Gastrocnemius medialis (tissue), 4 donors: ENCODE measurements at places on chromosomes 12 and 14. TPM values are rescaled to one million over a fixed set of nuclear protein-coding genes. Genes with fewer than 3 reads are reported as not detected.
A peak's percentile ranks its signal among the peaks of the same experiment; 100 is the strongest.

CD4 gene
- 2.2 TPM for total RNA-seq

DNA sequence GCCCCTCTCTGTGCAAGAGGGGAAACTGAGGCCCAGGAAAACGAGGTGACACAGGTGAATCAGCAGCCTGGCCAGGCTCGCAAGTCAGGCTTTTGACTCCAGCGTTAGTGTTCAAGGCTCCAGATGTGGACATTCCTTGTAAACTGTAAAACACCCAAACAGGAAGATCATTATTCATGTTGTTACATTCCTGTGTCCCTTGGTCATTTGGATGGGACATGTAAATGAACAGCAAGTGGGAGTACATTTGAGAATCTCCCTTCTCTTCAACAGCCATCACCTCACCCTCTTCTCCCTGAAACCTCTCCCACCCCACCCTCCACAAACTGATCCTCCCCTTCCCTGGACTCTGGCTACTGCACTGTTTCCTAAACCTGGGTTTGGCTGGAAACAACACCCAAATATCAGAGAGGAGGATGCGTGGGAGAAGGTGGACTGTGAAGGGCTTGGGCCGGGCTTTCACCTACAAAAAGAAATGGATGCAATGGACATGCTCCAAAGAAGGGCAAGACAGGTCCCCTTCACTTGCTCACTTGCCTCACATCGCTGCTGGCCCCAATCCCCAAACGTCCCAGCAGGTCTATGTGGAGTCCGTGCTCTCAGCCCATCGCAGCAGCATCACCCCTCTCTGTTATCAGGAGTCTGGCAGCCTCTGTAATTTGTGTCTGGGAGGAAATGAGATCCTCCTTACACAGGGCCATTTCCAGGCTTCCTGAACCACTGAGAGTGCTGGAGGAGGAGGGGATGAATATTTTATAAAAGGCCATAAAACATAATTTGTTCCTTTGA is 76.7 kb downstream of the GALNT8 start:
- H3K4me3 ChIP-seq, result no peak overlapping the region
- DNase-seq, result no peak
- H3K4me1 ChIP-seq, result no peaks in the 10 kb centered on the region
- H3K27ac ChIP-seq, result no peak overlapping the region

WNT1 gene
- not detected for total RNA-seq

GRCh38 chr12:119375883-119376190 is 41.3 kb downstream of the CCDC60 start:
- no peak overlapping the region for H3K4me3 ChIP-seq
- no peaks in the 10 kb centered on the region for H3K36me3 ChIP-seq
- H3K27ac ChIP-seq, result no peak overlapping the region

POTEG gene
- total RNA-seq, result not detected

DNA sequence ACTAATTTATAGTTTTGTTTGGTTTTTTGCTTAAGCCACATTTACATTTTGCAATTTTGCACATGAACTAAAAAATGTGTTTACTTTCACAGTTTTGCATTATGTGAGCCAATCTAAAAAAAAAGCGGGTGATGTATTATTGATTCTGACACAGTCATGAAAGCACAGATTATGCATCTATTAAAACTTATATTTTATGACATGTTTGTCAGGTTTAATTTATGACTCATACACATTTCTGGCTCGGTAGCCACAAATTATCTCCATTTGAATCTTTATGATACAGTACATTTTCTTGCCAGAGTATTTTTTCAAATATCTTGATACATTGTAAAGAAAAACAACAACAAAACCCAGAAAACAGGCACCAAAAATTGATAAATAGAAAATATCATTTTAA is 280.4 kb upstream of the GRIP1 start:
- H3K27ac ChIP-seq, result no peak overlapping the region
- H3K27me3 ChIP-seq, result no peaks in the 10 kb centered on the region
- H3K4me3 ChIP-seq, result no peak overlapping the region
- no peaks in the 10 kb centered on the region for H3K4me1 ChIP-seq

- H3K27me3 ChIP-seq, result no peaks in the 10 kb centered on the region
- no peak overlapping the region for H3K4me3 ChIP-seq
- peak overlapping the region; percentile 84 for H3K27ac ChIP-seq
- H3K36me3 ChIP-seq, result no peaks in the 10 kb centered on the region
- DNase-seq, result no peak
Measured at GRCh38 chr12:94563286-94563685, 87.1 kb downstream of the TMCC3 start.

GRCh38 chr14:99407416-99407815 is 73.2 kb downstream of the SETD3 start:
- H3K27me3 ChIP-seq, result no peaks in the 10 kb centered on the region
- no peak overlapping the region for H3K4me3 ChIP-seq
- H3K4me1 ChIP-seq, result no peaks in the 10 kb centered on the region
- H3K36me3 ChIP-seq, result no peaks in the 10 kb centered on the region
- no peak for DNase-seq
- H3K27ac ChIP-seq, result no peak overlapping the region

PZP gene
- total RNA-seq, result not detected

DNA sequence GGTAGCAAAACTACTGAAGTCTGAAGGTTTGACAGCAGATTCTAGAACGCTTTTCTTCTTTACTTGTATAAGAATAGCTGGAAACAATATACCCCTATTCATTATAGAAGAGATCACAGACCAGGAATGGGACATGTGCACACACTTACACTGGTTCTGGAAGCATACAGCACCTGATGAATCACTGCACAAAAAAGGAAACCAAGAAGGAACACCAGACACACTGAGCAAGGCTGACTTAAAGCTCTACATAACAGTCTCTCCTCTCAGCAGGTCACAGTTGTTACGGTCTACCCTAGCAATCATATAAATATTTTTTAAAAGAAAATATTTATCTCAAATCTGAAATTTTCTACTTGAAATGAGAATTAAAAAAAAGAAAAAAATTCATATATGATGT is 13.5 kb downstream of the ATP2B1 start:
- peak overlapping the region; percentile 26 for H3K4me3 ChIP-seq
- no peaks in the 10 kb centered on the region for H3K27me3 ChIP-seq
- peaks cover 58% of the 10 kb centered on the region for H3K4me1 ChIP-seq
- peak overlapping the region; percentile 70 for H3K27ac ChIP-seq
- peak; percentile 46 for DNase-seq

- H3K36me3 ChIP-seq, result no peaks in the 10 kb centered on the region
- H3K4me3 ChIP-seq, result no peak overlapping the region
- no peaks in the 10 kb centered on the region for H3K27me3 ChIP-seq
- H3K4me1 ChIP-seq, result peaks cover 21% of the 10 kb centered on the region
- H3K27ac ChIP-seq, result no peak overlapping the region
Measured at GRCh38 chr12:52212701-52213563, 20.1 kb upstream of the KRT7 start.

DNA sequence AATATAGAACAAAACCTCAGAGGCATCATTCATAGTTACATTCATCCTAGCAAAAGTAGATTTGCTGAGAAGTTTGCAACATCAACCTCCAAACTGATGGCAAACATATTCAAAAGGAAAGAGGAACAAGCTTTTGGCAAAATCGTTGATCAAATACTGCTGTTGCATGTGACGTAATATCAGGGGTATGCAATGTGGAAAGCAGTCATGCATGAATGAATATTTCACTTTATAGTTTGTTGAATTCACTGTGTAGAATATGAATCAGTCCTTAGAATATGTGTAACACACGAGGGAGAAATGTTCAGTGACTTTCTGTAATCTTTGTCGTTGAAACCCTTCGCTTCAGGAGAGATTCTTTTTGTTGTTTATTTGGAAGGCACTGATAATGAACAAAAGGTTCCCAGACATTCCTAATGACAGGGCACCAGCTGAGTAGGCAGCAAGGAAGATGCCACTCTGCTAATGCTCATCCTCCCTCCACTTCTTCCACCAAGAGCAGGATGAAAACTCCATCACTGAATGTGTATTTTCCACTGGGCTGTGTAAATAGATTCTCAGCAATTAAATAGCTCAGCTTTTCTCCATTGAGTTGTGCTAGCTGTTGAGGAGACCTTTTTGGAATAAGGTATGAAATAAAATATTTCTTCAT is 126.1 kb downstream of the PELI2 start:
- no peak overlapping the region for H3K4me3 ChIP-seq
- H3K4me1 ChIP-seq, result no peaks in the 10 kb centered on the region
- H3K27ac ChIP-seq, result no peak overlapping the region
- H3K27me3 ChIP-seq, result no peaks in the 10 kb centered on the region

DNA sequence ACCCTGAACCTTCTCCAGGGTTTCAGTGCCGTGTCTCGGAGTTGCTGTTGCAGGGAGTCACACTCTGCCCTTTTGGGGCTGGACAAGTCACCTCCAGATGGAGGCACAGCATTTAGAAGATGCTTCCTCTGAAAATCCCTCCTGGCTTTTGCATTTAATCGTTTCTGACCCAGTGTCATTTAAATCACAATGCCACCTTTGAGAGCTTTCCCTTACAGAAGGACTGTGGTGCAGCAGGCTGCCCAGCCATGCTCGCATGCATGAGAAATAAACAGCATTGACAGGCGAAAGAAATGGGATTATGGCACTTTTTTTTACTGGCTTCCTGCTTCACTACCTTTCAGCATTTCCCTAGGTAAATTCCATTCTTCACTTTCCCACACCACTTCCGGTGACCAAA is 113.4 kb upstream of the DYRK2 start:
- no peak overlapping the region for H3K27ac ChIP-seq
- no peaks in the 10 kb centered on the region for H3K27me3 ChIP-seq
- H3K36me3 ChIP-seq, result no peaks in the 10 kb centered on the region
- H3K4me3 ChIP-seq, result no peak overlapping the region
- H3K4me1 ChIP-seq, result no peaks in the 10 kb centered on the region
- DNase-seq, result no peak

SERPINA12 gene
- not detected for total RNA-seq

- H3K36me3 ChIP-seq, result no peaks in the 10 kb centered on the region
- DNase-seq, result no peak
- no peak overlapping the region for H3K4me3 ChIP-seq
- H3K4me1 ChIP-seq, result no peaks in the 10 kb centered on the region
- H3K27ac ChIP-seq, result no peak overlapping the region
Measured at GRCh38 chr12:75876832-75877762, 154.5 kb downstream of the PHLDA1 start.

CLEC1A gene
- total RNA-seq, result 3.6 TPM

DNA sequence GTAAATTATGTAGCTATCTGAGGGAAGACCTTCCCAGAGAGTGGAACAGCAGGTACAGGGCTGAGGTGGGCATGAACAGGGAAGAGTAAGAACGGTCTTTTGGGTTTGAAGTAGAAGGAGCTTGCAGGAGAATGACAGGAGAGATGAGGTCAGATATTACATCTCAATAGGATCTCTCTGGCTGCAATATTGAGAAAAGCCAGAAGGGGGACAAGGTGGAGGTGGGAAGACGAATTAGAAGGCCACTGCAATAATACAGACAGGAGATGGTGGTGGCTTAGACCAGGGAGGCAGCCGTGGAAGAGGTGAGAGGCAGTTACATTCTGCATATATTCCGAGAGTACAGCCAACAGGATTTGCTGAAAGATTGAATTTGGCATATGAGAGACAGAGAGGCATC is 310.2 kb downstream of the APAF1 start:
- DNase-seq, result no peak
- H3K36me3 ChIP-seq, result no peaks in the 10 kb centered on the region
- no peak overlapping the region for H3K27ac ChIP-seq
- H3K27me3 ChIP-seq, result no peaks in the 10 kb centered on the region
- no peak overlapping the region for H3K4me3 ChIP-seq

GSG1 gene
- total RNA-seq, result not detected

- no peaks in the 10 kb centered on the region for H3K27me3 ChIP-seq
- no peaks in the 10 kb centered on the region for H3K36me3 ChIP-seq
- peak; percentile 58 for DNase-seq
Measured at GRCh38 chr12:104215638-104216297, at the start of gene TXNRD1. Gene TXNRD1 (plus strand): TSS chr12:104215779. CDS start chr12:104215803, 24 bp downstream.

DNA sequence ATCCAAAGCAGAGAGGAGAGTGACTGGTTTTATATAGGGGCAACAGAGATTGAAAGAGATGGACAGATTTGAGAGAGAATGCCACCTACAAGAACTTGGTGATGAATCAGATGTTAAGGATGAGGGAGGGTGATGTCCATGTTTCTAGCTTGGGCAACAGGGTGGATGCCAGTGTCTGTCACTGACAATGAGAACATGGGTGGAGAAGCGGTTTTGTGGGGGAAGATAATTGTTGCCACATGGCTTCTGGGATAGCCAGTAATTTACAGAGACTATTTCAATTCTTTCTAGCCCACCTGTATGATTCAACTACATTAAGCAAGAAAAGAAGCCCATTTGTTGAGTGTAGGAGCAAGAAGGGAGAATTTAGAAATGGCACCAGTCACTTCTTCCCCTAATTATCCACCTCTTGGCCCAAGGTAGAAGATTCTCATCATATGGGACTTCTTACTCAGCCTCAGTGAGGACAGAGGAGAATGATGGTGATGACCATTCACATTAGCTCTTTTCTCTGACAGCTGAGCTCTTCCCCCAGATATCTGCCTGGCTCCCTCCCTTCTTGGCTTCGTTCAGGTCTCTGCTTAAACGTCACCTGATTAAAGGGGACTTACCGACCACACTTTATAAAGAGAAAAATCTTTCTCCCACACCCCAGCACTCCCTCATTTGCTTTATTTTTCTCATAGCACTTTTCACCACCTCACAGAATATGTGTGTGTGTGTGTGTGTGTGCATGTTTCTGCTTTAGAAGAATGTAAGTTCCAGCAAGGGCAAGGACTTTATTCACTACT is 117.8 kb downstream of the DUSP6 start:
- no peaks in the 10 kb centered on the region for H3K36me3 ChIP-seq
- no peak for DNase-seq
- no peak overlapping the region for H3K4me3 ChIP-seq
- H3K27me3 ChIP-seq, result no peaks in the 10 kb centered on the region

DNA sequence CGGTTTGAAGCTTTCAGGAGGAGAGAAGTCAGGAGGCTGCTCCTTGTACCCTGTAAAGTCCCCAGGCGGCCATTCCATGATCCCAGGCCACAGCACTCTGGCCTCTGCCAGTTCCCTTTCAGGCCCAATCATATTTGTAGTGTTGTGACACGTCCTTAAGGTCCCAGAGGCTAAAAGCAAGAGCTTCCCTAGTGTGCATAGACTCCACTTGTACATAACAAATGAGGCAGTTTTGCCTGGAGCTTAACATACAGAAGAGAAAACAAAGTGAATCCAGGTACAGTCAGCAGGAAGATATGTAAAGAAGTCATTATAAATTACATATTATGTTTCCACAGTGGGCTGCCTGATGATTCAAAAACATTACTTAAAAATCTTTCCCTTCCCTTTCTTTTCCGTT is 81.1 kb upstream of the RPH3A start:
- H3K4me3 ChIP-seq, result no peak overlapping the region
- no peaks in the 10 kb centered on the region for H3K27me3 ChIP-seq
- H3K27ac ChIP-seq, result no peak overlapping the region
- no peak for DNase-seq
- H3K4me1 ChIP-seq, result no peaks in the 10 kb centered on the region

KRT71 gene
- total RNA-seq, result not detected
